ENCODE measurements at places on chromosomes 4 and X. TPM values are rescaled to one million over a fixed set of nuclear protein-coding genes. Genes with fewer than 3 reads are reported as not detected.

- H3K27me3 ChIP-seq: no peaks in the 10 kb centered on the region
- DNase-seq: no peak
- H3K36me3 ChIP-seq: no peaks in the 10 kb centered on the region
- H3K4me1 ChIP-seq: peaks cover 5% of the 10 kb centered on the region
- H3K27ac ChIP-seq: no peak overlapping the region
- H3K4me3 ChIP-seq: no peak overlapping the region
These were observed 33.7 kb upstream of the TXK start for GRCh38 chr4:48167538-48168263.

GRCh38 chrX:38279188-38279587 lies 48.1 kb downstream of the RPGR start:
- H3K36me3 ChIP-seq: no peaks in the 10 kb centered on the region
- no peak overlapping the region for H3K4me3 ChIP-seq
- no peak overlapping the region for H3K27ac ChIP-seq
- no peaks in the 10 kb centered on the region for H3K27me3 ChIP-seq

DNA sequence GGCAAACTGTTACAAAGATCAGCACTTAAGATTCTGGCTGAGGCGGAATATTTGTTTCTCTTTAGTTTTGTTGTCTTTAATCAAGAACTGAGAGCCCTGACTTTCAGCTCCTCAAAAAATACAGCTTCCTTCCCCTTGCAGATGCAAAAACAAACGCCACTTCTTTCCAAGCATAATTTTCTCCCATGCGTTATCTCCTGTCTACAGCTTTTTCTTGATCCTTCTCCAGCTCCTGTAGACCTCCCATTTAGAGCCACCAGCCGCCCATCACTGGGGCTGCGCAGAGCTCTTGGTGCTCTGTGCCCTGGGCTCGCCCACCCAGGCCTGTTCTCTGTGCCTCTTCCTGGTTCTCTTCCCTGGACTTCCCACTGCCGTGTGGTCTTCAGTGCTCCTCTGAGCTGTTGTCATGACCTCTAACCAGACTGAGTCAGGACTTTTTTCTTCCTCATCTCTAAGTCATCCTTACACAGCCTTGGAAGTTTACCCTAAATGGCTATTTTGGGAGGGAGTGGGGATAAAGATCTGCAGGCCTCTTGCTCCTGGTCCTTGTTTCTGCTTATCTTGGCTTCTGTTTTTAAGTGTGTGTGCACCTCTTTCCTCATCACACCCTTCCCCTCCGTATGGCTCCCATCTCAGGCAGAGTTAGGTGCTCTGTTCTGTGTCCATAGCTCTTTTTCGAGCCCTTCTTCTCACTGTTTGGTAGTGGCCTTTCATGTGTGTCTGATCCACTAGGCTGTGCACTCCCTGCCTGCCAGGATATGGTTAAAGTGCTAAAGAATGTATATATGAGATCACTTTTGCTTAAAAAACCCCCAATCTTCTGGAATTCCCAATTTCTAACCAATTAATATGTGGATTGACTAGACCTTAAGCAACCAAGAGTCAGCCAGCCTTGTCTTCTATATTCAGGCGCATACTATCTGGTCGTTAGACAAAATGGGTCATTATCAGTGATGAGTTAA lies 122.5 kb downstream of the PTTG2 start:
- H3K4me3 ChIP-seq: no peak overlapping the region
- H3K4me1 ChIP-seq: no peaks in the 10 kb centered on the region
- no peak for DNase-seq

The RHOXF2 gene
- not detected for total RNA-seq
